ENCODE measurements at places on chromosomes 7 and 10.

DNA sequence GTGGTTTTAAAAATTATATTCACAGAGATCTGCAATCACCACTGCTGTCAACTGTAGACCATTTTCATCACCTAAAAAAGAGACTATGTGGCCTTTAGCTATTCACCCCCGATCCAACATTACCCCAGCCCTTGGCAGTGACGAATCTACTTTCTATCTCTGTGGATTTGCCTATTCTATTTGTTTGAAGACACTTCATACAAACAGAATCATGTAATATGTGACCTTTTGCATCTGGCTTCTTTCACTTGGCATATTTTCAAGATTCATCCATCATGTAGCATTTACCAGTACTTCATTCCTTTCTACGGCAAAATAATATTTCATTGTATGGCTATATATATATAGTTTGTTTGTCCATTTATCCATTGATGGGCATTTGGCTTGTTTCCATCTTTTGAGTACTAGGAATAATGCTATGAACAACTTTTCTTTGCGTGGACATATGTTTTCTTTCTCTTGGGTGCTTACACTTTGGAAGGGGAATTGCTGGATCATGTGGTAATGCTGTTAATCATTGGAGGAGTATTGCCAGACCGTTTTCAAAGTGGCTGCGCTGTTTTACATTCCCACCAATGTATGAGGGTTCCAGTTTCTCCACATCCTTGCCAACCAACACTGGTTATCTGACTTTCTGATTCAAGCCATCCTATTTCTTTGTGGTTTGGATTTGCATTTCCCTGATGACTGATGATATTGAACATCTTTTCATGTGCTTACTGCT lies 22.3 kb downstream of the ADAMTS14 start:
- no peak for DNase-seq

DNA sequence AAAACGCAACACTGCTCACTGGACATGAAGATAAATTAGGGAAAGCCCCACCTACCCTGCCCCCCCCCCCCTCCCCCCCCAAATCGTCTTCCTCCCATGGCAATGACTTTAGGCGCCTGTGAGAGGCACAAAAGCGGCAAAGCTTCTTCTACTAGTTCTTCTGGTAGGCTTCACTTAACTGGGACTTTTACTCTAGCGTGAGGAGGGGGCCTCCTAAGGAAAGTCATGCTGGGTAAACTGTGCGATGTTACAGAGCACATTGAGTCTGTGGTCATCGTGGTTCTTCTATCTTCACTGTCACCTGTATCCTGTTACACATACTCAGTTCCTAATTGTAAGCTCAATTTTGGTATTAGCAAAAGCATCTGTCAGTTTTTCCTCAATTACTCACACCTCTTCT lies 25.1 kb downstream of the HSPB1 start:
- no peak for DNase-seq

DNA sequence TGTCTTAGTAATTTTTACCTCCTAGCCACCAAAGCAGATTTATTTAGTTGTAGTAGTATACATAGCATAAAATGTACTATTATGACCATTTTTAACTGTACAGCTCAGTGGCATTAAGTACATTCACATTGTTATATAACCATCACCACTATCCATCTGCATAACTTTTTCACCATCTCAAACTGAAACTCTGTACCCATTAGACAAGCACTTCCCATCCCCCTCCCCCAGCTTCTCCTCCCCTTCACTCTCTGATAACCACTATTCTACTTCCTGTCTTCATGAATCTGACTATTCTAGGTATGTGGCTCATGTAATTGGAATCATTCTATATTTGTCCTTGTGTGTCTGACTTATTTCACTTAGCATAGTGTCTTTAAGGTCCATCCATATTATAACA lies 71.9 kb downstream of the MRPL32 start:
- DNase-seq = no peak

DNA sequence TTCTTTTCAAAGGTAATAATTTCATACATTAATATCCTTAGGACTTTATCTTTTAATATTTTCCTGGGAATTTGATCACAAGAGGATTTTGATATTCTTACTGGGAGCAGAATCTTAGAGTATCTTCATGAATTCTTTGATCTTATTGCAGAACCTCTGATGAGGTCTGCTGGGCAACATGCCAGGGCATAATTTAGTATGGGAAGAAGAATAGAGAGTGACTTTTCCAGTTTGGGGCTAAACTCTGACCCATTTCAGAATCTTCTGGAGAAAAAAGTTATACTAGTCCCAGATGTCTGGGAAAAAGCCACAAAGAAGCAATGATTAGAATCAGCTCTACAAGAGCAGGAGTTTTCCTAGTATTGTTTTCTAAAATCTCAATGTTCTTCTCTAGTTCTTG lies 28.0 kb upstream of the RSU1 start:
- no peak for DNase-seq

GRCh38 chr10:80471001-80471400 lies 16.9 kb downstream of the TSPAN14 start:
- no peak for DNase-seq

DNA sequence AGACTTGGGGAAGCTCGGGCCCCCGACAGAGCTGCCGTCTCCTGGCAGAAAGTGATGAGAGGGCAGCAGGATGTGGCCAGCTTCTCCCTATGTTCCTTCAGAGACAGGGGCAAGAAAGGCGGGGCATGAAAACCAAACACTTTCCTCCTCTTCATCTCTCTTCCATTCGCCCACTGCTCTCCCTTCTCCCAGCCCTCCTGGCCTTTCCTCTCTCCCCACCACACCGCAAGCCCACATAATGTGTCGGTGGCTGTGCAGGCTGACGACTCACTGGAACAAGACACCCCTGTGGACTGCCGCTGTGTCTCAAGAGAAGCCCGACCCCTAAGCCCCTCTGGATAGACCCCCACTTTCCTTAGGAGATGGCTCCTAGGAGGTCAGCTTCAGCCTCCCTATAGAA lies 59.3 kb upstream of the LRRC4 start:
- DNase-seq = no peak

- DNase-seq = no peak
Observed at GRCh38 chr10:116741391-116742351, 695 bp downstream of the HSPA12A start.

DNA sequence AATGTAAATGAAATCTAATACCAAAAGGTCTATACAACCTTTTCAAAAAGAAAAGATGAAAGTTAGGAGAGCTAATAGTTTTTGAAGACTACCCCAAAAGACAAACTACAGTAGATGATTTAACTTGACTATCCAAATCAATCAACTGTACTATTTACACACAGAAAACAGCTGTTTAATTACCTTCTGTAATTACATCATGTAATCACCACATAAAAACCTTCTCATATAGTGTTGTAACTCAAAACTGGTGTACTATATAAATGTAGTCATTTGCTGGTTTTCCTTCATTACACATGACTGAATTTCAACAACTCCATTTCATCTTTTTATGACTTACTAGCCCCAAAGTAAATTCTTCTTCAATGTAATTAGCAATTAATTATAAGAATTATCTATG lies 4.5 kb downstream of the RTKN2 start:
- DNase-seq = no peak

GRCh38 chr10:113736576-113736975 lies 14.9 kb upstream of the PLEKHS1 start:
- no peak for DNase-seq

GRCh38 chr10:8830048-8830447 lies 775.6 kb downstream of the GATA3 start:
- DNase-seq = no peak

DNA sequence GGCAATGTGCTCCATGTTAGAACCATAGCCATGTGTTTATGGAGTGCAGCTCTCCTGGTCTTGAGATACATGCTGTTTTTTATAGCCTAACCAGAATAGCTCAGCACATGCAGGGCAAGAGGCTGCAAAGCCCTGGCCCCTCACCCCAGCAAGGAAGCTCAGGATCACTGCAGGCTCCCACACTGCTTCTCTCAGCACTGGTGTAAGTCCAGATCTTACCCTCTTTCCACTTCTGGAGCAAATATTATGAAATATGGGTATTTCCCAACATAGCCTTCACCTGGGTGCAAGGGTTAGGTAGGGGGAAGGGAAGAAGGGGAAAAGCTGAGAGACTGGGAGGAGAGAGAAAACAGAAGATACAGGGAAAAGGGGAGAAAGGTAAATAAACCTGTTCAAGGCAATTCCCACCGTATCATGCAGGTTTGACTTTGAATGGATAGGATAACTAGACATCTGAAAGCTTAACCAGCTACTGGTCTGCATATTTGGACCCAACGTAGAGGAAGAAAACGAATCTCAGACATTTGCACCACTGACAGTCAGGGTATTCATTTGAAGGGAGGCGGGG lies 19.7 kb downstream of the SKIDA1 start:
- no peak for DNase-seq

Measured in naive thymus-derived CD4-positive, alpha-beta T cell (primary cell).